ENCODE measurements at places on chromosomes 2 and 18. TPM values are rescaled to one million over a fixed set of nuclear protein-coding genes. Genes with fewer than 3 reads are reported as not detected.

DNA sequence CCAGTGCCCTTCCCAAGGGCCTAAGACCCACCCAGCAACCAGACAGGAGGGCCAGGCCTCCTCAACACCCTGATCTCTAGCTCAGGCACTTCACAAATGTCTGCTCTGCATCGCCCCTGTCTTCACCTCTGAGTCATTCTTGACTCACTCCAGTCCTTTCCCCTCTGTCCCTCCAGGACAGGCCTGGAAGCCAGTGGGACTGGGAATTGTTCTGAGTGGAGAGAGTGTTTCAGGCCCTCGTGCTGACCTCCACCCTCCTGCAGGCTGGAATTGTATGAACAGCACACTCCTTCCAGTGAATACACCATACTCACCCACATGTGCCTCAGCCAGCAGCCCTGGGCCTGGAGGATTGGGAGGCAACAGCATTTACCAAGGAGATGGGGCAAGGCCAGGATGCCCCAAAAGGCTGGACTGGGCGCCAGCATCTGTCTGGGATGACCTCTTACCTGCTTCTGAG, 304.2 kb downstream of the CYP26B1 start:
- no peak overlapping the region for H3K27ac ChIP-seq
- DNase-seq = no peak
- no peak overlapping the region for H3K4me3 ChIP-seq
- peaks cover 8% of the 10 kb centered on the region for H3K27me3 ChIP-seq

The MARCHF7 gene
- total RNA-seq = 113 TPM

GRCh38 chr2:46776687-46777327, 138.8 kb downstream of the MCFD2 start:
- no peak for DNase-seq
- H3K27ac ChIP-seq = no peak overlapping the region
- no peaks in the 10 kb centered on the region for H3K27me3 ChIP-seq
- no peak overlapping the region for H3K4me3 ChIP-seq
- H3K36me3 ChIP-seq = no peaks in the 10 kb centered on the region

The ORC2 gene
- 45.3 TPM for total RNA-seq

The PRPF40A gene
- 142 TPM for total RNA-seq

GRCh38 chr18:47794725-47795433, 135.6 kb downstream of the SMAD2 start:
- H3K27ac ChIP-seq = no peak overlapping the region
- no peak overlapping the region for H3K4me3 ChIP-seq
- no peaks in the 10 kb centered on the region for H3K4me1 ChIP-seq
- no peaks in the 10 kb centered on the region for H3K36me3 ChIP-seq
- no peak for DNase-seq

GRCh38 chr18:13273800-13274199, 55.2 kb downstream of the LDLRAD4 start:
- H3K27me3 ChIP-seq = peaks cover 7% of the 10 kb centered on the region
- H3K4me1 ChIP-seq = peaks cover 1% of the 10 kb centered on the region
- no peak overlapping the region for H3K4me3 ChIP-seq
- no peak for DNase-seq
- no peak overlapping the region for H3K27ac ChIP-seq

- DNase-seq = no peak
- H3K27ac ChIP-seq = no peak overlapping the region
- no peak overlapping the region for H3K4me3 ChIP-seq
- no peaks in the 10 kb centered on the region for H3K4me1 ChIP-seq
- no peaks in the 10 kb centered on the region for H3K36me3 ChIP-seq
Observed at GRCh38 chr2:2192091-2192955, 138.8 kb downstream of the MYT1L start.

DNA sequence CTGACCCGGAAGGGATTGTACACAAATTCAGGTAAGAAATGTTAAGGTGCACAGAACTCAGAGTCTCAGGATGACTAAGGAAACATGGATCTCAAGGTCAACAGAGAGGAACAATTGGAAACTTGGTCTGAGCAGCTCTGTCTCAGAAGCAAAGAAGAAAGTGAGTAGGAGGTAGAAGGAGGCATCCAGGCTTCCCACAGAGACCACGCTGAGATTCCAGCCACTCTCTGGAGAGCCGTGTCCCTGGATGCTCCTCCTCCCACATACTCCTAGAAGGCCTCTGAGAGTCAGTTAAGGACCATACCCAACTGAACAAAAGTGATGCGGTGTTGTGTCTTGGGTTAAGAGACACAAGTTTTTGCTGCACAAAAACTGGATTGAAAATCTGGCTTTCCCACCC, 8.6 kb upstream of the PLB1 start:
- H3K4me3 ChIP-seq = no peak overlapping the region
- DNase-seq = no peak
- H3K36me3 ChIP-seq = no peaks in the 10 kb centered on the region
- H3K27me3 ChIP-seq = peaks cover 12% of the 10 kb centered on the region
- no peak overlapping the region for H3K27ac ChIP-seq

GRCh38 chr2:174344716-174345461, 10.1 kb downstream of the SP9 start:
- peaks cover 11% of the 10 kb centered on the region for H3K36me3 ChIP-seq
- no peak for DNase-seq
- H3K4me3 ChIP-seq = no peak overlapping the region

The UGT1A3 gene
- total RNA-seq = not detected

GRCh38 chr2:181241797-181242196, 215.4 kb upstream of the ITGA4 start:
- no peaks in the 10 kb centered on the region for H3K4me1 ChIP-seq
- no peak overlapping the region for H3K27ac ChIP-seq
- DNase-seq = no peak
- no peaks in the 10 kb centered on the region for H3K36me3 ChIP-seq
- H3K27me3 ChIP-seq = no peaks in the 10 kb centered on the region
- H3K4me3 ChIP-seq = no peak overlapping the region

DNA sequence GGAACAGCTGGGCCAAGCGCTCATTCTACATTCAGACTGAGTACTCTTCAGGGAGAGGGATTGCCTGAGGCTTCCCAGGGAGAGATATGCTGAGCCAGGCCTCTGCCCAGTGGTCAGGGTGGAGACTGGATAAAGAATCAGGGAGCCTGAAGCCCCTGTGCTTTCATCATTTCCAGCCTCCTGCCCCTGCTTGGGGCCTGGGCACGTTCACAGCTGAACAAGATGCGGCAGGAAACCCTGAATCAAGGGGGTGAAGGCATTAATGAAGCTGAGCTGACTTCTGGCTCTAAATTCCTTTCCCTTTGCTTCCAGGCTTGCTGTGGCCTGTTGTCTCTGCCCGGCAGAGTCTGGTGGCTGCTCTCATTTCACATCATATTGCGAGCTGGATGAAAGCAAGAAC, 35.0 kb downstream of the RPL37A start:
- DNase-seq = no peak
- peaks cover 3% of the 10 kb centered on the region for H3K27me3 ChIP-seq
- no peaks in the 10 kb centered on the region for H3K36me3 ChIP-seq
- no peak overlapping the region for H3K4me3 ChIP-seq
- peaks cover 13% of the 10 kb centered on the region for H3K4me1 ChIP-seq
- no peak overlapping the region for H3K27ac ChIP-seq

The NIFK gene
- total RNA-seq = 45.0 TPM

GRCh38 chr2:19541884-19542283, 183.5 kb upstream of the OSR1 start:
- no peak overlapping the region for H3K27ac ChIP-seq
- H3K4me1 ChIP-seq = peaks cover 4% of the 10 kb centered on the region
- no peak for DNase-seq
- no peak overlapping the region for H3K4me3 ChIP-seq

DNA sequence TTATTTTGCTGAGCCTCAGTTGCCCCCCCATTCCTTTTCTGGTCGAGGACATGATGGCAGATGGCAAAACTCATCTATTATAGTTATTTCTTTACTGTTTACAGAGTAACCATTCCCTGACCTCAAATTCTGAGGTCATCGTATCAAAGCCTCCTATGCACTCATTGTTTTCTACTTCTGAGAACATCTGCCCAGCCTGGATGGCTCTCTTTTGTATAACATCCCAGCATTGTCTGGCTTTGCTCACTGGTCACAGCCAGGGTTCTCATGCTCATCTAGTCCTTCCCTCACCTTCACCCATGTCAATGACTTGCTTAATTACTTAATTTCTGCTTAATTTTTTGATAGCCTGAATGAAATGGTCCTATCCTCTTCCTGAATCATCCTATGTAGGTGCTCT, 472.1 kb downstream of the PARD3B start:
- peaks cover 4% of the 10 kb centered on the region for H3K36me3 ChIP-seq
- no peaks in the 10 kb centered on the region for H3K27me3 ChIP-seq
- no peak overlapping the region for H3K4me3 ChIP-seq
- H3K4me1 ChIP-seq = peaks cover 18% of the 10 kb centered on the region
- H3K27ac ChIP-seq = no peak overlapping the region

DNA sequence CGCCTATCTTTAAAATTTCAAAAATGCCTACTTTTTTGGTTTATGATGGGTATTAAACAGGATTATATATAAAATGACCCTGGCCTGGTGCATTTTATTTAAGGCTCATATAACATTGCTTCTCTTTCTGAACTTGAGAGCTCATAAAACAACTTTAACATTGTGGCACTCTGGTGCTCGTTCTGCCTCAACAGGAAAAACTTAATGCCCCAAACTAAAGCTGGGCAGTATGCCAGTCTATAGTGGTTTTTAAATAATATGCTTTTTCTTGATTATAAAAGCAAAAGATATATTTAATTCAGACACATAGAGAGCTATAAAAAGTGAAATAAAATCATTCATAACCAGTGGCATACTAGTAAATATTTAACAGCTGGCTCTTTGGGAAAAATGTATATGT, 269.3 kb upstream of the GULP1 start:
- H3K36me3 ChIP-seq = peaks cover 5% of the 10 kb centered on the region
- DNase-seq = no peak
- no peaks in the 10 kb centered on the region for H3K4me1 ChIP-seq
- H3K4me3 ChIP-seq = no peak overlapping the region
- no peaks in the 10 kb centered on the region for H3K27me3 ChIP-seq

GRCh38 chr2:218397820-218398436, 1.7 kb upstream of the CTDSP1 start:
- H3K36me3 ChIP-seq = no peaks in the 10 kb centered on the region
- peak overlapping the region; percentile 100 for H3K27ac ChIP-seq
- H3K27me3 ChIP-seq = no peaks in the 10 kb centered on the region
- DNase-seq = peak; percentile 46
- H3K4me3 ChIP-seq = peak overlapping the region; percentile 92
- H3K4me1 ChIP-seq = peaks cover 14% of the 10 kb centered on the region

- no peak overlapping the region for H3K27ac ChIP-seq
- H3K36me3 ChIP-seq = no peaks in the 10 kb centered on the region
- no peak for DNase-seq
- H3K4me3 ChIP-seq = peak overlapping the region; percentile 3
- H3K4me1 ChIP-seq = peaks cover 18% of the 10 kb centered on the region
Observed at GRCh38 chr18:63322206-63322605, 2.6 kb upstream of the BCL2 start.

The SERPINB2 gene
- not detected for total RNA-seq

GRCh38 chr18:26894426-26894825, 28.9 kb upstream of the AQP4 start:
- no peak for DNase-seq
- no peaks in the 10 kb centered on the region for H3K4me1 ChIP-seq
- no peak overlapping the region for H3K4me3 ChIP-seq
- H3K27ac ChIP-seq = no peak overlapping the region

The MRO gene
- not detected for total RNA-seq

GRCh38 chr2:184579226-184579625, 19.1 kb upstream of the ZNF804A start:
- no peaks in the 10 kb centered on the region for H3K36me3 ChIP-seq
- no peaks in the 10 kb centered on the region for H3K27me3 ChIP-seq
- no peaks in the 10 kb centered on the region for H3K4me1 ChIP-seq
- DNase-seq = no peak

DNA sequence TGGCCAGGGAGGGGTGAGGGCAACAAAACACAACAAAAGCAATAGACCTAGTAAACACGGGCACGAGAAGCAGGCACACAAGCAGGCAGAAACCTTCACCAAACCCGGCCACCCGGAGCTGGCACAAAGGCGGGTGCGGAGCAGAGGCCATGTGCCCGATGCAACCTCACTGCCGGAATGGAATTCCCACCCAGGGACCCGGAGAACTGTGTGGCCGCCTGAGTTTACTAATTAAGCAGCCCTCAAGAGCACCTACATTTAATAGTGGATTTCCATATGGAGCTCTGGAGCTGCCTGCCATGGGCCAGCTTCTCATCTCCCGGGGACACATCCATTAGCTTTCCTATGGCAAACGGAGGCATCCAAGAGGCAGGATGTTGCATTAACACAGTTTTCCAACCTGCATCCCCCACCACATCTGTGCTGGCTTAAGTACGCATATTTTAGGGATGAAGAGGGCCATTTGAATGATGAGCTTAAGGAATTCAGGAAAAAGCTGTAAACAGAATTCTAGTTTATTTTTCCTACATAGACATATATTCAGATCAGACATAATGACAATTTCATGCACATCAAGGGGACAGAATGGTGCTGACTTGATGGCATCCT, 104.5 kb upstream of the SMIM21 start:
- H3K4me1 ChIP-seq = no peaks in the 10 kb centered on the region
- no peak overlapping the region for H3K4me3 ChIP-seq
- H3K36me3 ChIP-seq = no peaks in the 10 kb centered on the region
- H3K27me3 ChIP-seq = peaks cover 15% of the 10 kb centered on the region

The DSC2 gene
- total RNA-seq = 94.1 TPM

DNA sequence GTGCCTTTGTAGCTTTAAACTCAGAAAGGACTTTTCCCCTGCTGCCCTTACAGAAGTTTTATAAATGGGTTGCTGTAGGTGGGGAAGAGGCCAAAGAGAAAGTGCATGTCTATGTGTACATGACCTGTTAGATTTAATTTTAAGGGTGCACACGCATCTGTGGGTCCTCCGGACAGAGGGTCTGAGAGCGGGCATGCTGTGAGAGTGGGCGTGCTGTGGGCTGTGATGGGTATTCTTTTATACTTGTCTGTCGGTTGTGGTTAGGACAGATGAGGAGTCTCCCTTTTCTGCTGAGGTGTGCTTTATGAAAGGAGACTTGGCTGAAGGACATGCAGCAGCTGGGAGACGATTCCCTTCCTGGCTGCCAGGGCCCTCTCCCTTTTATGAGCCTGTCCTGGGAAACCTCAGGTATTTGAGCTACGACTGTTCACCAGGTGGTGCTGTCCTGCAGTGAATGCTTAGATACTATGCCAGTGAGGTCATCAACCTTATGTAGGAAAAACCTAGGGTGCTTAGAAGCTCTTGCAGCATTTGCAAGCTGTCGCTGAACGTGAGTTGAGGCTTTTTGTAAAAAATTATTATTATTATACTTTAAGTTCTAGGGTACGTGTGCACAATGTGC, 67.5 kb downstream of the TANC1 start:
- H3K27ac ChIP-seq = peak overlapping the region; percentile 83
- H3K4me3 ChIP-seq = no peak overlapping the region
- H3K4me1 ChIP-seq = peaks cover 22% of the 10 kb centered on the region
- peaks cover 21% of the 10 kb centered on the region for H3K36me3 ChIP-seq

Data from progenitor cell of endocrine pancreas (in vitro differentiated cells).